Peyer's patch (tissue), 4 donors: ENCODE measurements at places on chromosomes 2 and 18. TPM values are rescaled to one million over a fixed set of nuclear protein-coding genes. Genes with fewer than 3 reads are reported as not detected.

The TSPYL6 gene
- total RNA-seq, result not detected

The ZSCAN30 gene
- total RNA-seq, result 27.2 TPM

GRCh38 chr2:209451209-209451834 is 27.5 kb downstream of the MAP2 start:
- H3K36me3 ChIP-seq, result no peaks in the 10 kb centered on the region
- H3K4me3 ChIP-seq, result no peak overlapping the region
- no peak overlapping the region for H3K27ac ChIP-seq

The GORASP2 gene
- 32.2 TPM for total RNA-seq

- H3K36me3 ChIP-seq, result no peaks in the 10 kb centered on the region
- H3K4me1 ChIP-seq, result no peaks in the 10 kb centered on the region
- H3K27me3 ChIP-seq, result no peaks in the 10 kb centered on the region
- no peak for DNase-seq
- no peak overlapping the region for H3K4me3 ChIP-seq
Measured at GRCh38 chr2:49070716-49071115, 83.6 kb downstream of the FSHR start.

The RIF1 gene
- 51.2 TPM for total RNA-seq

The SLC4A5 gene
- total RNA-seq, result 2.6 TPM

- no peak for DNase-seq
- H3K27me3 ChIP-seq, result no peaks in the 10 kb centered on the region
- no peaks in the 10 kb centered on the region for H3K4me1 ChIP-seq
- H3K4me3 ChIP-seq, result no peak overlapping the region
Measured at GRCh38 chr2:221060376-221060775, 511.7 kb downstream of the EPHA4 start.

DNA sequence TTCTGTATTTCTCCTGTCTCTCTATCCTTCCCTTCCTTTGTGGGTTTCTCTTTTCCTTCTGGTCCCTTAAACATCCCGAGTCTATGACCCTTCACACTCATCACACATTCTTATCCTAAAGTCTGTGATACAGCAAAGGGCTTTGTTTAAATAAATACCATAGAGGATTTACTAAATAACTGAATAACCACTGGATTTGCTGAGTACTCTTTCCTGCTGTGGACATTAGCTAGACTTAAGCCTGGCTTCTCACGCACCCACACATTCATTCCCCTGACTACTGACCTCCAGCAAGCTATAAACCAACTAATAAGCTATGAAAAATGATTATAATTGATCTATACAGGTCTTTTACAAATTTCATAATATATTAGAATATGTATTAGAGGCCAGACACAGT is 76.6 kb downstream of the COL4A3 start:
- H3K4me3 ChIP-seq, result no peak overlapping the region
- H3K27me3 ChIP-seq, result no peaks in the 10 kb centered on the region
- DNase-seq, result no peak

DNA sequence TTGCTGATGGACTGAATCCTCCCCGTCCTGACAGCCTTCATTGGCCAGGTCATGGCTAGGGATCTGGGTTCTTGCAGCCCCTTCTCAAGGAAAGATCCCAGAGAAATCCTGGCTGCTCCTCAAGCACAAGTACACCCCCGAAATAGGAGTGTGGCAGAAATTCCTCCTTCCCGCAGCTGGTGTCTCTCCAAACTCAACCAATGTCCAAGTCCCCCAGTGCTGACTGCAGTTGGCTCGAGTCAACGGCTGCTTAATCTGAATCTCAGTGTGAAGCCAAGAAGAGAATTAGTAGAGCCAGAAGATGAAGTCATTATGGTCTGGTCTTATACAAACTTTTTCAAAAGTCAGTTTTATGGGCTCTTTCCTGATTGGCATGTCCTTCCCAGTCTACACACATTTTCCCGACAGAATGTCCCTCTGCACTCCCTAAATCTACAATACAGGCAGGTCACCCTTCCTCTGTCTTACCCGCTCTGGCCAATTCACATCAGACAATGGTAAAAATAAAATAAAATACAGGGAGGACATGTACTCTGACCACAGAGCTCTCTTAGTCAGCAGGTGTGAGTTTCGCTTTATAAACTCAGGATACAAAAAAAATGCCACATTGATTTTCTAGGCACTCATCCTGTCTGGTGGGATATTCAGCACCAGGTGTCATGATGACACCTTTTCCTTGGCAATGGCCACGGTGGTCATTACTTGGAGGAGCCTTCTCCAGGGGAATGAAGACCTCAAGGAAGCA is 76.9 kb upstream of the PAPOLG start:
- H3K27ac ChIP-seq, result no peak overlapping the region
- H3K4me3 ChIP-seq, result no peak overlapping the region
- no peaks in the 10 kb centered on the region for H3K36me3 ChIP-seq
- no peaks in the 10 kb centered on the region for H3K4me1 ChIP-seq

DNA sequence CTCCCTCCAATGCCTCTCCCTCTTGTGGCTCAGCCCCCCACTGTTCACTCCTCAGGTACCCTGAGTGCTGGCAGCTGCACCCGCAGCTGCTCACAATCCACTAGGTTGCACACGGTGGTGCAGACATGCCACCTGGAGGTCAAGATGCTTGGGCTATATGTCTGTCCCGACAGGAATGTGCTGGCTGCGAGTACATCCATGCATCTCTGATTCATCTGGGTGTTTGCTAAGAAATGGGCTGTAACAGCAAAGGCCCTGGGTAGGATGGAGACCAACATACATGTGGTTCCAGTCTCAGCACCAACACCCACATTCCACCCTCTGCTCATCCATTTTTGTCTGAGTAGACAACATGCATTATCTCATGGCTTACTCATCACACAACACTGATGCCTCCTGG is 31.3 kb downstream of the ANKMY1 start:
- no peak for DNase-seq
- no peaks in the 10 kb centered on the region for H3K4me1 ChIP-seq
- H3K36me3 ChIP-seq, result no peaks in the 10 kb centered on the region
- H3K27ac ChIP-seq, result no peak overlapping the region
- H3K27me3 ChIP-seq, result no peaks in the 10 kb centered on the region

DNA sequence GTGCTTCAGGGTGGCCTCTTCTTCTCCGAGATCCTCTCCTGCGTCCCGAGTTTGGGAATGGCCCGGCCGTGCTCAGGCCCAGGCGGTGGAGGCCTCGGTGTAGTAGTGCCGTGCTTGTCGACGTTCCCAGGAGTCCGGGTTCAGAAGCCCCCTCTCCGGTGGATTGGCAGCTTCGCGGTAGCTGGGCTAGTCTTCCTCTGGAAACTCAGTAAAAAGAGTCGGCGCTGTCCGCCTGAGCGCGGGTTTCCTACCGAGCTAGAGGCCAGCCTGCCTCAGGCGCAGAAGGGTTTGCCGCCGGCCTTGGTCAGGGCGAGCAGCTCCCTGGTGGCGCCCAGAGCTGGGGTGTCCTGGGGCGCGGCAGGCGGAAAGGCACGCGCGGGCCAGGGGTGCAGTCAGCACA is 3.2 kb downstream of the RALBP1 start:
- no peak for DNase-seq
- H3K4me1 ChIP-seq, result peaks cover 7% of the 10 kb centered on the region
- H3K4me3 ChIP-seq, result no peak overlapping the region
- no peaks in the 10 kb centered on the region for H3K27me3 ChIP-seq

DNA sequence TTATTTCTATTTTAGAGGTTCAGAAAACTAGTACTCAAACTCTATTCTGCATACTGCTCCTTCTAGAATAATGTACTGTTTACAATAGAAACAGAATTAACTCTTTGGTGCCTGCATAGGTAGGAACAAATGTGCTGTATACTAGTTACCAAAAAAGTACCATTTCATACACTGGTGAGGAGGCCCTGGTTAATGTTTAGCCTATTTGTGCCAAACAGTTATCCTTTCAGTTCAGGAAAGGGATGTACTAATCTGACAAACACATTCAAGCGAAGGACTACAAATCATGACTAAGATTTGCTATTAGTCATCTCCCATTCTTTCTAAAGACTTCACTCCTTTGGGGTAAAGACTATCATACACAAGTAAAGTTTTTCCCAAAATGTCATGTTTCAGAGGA is 47.4 kb downstream of the EXOC6B start:
- peaks cover 13% of the 10 kb centered on the region for H3K4me1 ChIP-seq
- H3K27ac ChIP-seq, result no peak overlapping the region
- H3K27me3 ChIP-seq, result no peaks in the 10 kb centered on the region

- H3K27ac ChIP-seq, result peak within 1 kb of the TSS; percentile 91
- peak within 1 kb of the TSS; percentile 65 for H3K4me3 ChIP-seq
- peak; percentile 67 for DNase-seq
- no peaks in the 10 kb centered on the region for H3K27me3 ChIP-seq
- no peaks in the 10 kb centered on the region for H3K4me1 ChIP-seq
Measured at GRCh38 chr2:39436592-39437521, at the start of gene MAP4K3. Gene MAP4K3, minus strand, starts transcription at chr2:39437285. Its CDS starts 298 bp downstream, at chr2:39436987.

DNA sequence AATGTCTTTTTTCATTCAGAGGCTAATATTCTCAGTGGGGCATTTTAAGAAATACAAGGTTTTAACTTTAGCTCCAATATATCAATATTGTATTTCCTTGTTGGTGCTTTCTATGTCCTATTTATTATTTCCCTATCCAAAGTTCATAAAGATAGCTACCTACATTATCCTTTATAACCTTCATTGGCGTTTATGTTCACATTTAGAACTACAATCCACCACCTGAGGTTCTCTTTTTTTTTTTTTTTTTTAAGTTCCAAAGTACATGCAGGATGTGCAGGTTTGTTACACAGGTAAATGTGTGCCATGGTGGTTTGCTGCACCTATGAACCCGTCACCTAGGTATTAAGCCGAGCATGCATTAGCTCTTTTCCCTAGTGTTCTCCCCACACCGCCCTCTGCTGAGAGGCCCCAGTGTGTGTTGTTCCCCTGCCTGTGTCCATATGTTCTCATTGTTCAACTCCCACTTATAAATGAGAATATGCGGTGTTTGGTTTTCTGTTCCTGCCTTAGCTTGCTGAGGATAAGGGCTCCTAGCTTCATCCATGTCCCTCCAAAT is 694.6 kb downstream of the SUCLG1 start:
- no peaks in the 10 kb centered on the region for H3K36me3 ChIP-seq
- H3K27me3 ChIP-seq, result no peaks in the 10 kb centered on the region
- no peak for DNase-seq
- no peaks in the 10 kb centered on the region for H3K4me1 ChIP-seq

GRCh38 chr2:135175177-135175576 is 123.1 kb downstream of the RAB3GAP1 start:
- H3K4me1 ChIP-seq, result no peaks in the 10 kb centered on the region
- no peak overlapping the region for H3K4me3 ChIP-seq
- H3K27ac ChIP-seq, result no peak overlapping the region
- H3K36me3 ChIP-seq, result no peaks in the 10 kb centered on the region
- H3K27me3 ChIP-seq, result no peaks in the 10 kb centered on the region

DNA sequence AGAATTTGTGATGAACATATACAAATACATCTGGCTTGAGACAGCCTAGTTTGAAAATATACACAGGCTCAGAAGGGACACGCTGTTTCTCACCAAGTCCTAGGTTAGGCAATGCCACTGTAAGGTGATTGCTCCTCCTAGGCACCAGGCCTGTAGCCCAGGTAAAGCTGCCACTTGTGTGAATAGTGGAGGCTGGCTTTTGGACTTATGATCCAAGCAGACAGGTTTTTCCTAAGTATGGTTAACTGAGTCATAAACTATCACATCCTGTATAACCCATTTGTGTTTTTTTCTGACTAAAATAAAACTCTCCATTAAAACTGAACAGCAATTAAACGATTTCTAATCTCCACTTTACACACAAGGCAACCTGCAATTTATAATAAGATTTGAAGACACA is 81.0 kb downstream of the SEMA4F start:
- no peaks in the 10 kb centered on the region for H3K27me3 ChIP-seq
- H3K4me1 ChIP-seq, result no peaks in the 10 kb centered on the region
- H3K27ac ChIP-seq, result no peak overlapping the region
- no peaks in the 10 kb centered on the region for H3K36me3 ChIP-seq
- no peak for DNase-seq
- no peak overlapping the region for H3K4me3 ChIP-seq

DNA sequence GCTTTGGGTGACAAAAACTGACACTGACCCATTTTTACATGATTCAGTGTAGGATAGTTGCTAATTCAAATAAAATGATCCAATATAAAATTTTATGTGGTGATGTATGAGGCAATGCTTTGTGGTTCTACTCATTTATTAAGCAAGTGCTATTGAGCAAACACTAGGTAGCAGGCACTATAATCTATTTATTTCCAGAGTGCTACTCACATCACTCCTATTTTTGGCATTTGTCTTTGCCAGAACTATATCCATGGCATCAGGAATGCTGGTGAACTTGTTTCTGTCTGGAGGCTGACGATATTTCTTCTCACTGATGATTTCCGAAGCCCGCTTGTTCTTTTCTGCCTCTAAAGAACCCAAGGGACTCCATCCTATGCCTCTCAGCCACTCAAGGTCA is 84.3 kb downstream of the NEB start:
- H3K36me3 ChIP-seq, result no peaks in the 10 kb centered on the region
- no peak overlapping the region for H3K27ac ChIP-seq
- no peak overlapping the region for H3K4me3 ChIP-seq
- H3K27me3 ChIP-seq, result no peaks in the 10 kb centered on the region
- H3K4me1 ChIP-seq, result no peaks in the 10 kb centered on the region

The CNGA3 gene
- 2.2 TPM for total RNA-seq

DNA sequence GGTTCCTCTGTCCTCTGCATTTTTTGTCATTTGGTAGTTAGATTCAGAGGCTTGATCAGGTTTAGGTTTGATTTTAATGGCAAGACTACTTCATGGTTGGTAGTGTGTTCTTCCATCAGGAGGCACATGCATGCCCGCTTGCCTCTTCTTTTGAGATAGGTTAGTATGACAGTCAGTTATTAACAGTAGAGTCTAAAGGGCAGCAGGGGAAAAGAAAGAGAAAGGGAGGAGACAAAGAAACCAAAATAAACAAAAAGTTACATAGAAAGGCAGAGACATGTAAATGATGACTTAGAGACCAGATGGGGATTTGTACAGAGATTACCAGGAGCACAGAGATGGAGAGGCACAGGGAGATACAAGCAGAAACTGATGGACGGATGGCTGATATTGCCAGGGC is 10.2 kb upstream of the RMP24 start:
- H3K4me3 ChIP-seq, result no peak overlapping the region
- H3K36me3 ChIP-seq, result no peaks in the 10 kb centered on the region
- no peak for DNase-seq
- no peaks in the 10 kb centered on the region for H3K27me3 ChIP-seq
- H3K4me1 ChIP-seq, result no peaks in the 10 kb centered on the region
- H3K27ac ChIP-seq, result no peak overlapping the region

DNA sequence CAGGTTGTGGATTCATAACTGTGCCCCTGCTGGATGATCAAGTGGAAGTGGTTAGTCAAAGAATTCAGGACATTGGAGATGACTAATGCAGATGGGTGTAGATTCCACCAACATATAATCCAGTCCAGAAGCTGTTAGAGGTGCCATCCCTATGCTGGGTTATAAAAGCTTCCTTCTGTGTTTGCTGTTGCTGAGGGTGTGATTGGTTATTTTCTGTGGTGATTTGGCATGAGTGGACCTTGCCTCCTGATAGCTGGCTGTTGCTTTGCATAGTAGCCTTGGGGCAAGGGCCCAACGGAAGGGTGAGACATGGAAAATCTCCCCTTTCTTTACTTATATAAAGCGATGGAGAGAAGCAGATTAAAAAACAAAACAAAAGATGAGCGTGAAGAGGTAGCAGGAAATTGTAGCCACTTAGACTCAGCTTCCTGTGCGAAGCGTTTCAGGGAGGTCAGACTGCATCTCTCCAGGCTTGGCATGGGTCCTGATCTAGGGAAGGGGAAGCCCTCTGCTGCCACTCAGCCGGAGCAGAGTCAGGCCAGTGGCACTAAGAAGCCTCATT is 190.4 kb downstream of the FMNL2 start:
- H3K27me3 ChIP-seq, result no peaks in the 10 kb centered on the region
- no peaks in the 10 kb centered on the region for H3K36me3 ChIP-seq
- no peak overlapping the region for H3K4me3 ChIP-seq
- no peak for DNase-seq

The MARCO gene
- total RNA-seq, result 3.9 TPM
